ENCODE measurements at places on chromosomes 6 and 20.

DNA sequence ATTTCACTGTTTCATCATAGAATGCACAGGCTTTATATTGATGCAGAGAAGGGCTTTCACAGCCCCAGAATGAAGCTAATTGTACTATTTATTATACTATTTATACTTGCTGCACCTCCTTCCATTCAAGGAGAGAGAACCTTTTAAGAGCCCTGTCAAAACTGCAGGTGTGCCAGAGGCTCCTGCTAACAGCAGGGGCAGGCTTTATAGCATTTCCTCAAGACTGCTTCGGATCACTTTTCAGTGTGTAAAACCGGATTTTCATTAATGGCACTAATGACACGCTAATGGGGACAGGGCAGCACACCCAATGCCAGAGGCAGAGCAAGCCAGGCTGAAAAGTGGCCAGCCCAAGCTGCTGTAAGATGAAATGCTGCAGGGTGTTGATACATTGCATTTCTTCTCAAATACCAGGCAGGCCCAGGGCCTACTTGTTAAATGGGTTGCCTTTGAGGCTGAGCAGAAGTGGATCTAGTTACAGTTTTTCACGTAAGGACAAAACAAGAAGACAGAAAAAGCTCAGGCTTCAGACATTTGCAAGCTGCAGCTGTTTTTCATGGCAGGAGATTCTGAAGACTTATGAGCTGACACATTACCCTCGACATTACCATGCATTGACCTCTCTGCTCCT lies 487.7 kb upstream of the BTBD3 start:
- DNase-seq: no peak

DNA sequence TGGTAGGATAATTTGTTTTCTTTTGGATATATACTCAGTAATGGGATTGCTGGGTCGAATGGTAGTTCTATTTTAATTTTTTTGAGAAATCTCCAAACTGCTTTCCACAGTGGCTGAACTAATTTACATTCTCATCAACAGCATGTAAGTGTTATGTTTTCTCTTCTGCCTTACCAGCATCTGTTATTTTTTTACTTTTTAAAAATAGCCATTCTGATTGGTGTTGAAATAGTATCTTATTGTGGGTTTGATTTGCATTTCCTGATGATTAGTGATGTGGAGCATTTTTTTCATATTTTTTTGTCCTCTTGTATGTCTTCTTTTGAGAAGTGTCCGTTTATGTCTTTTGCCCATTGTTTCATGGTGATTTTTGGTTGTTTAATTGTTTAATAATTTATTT lies 11.9 kb downstream of the HINT3 start:
- DNase-seq: no peak

- DNase-seq: no peak
Observed at GRCh38 chr6:152922706-152923105, 60.1 kb downstream of the FBXO5 start.

GRCh38 chr6:41677124-41677921 lies 39.1 kb downstream of the MDFI start:
- DNase-seq: no peak

- peak; percentile 70 for DNase-seq
Observed at GRCh38 chr6:29631860-29632731, 887 bp downstream of the GABBR1 start.

DNA sequence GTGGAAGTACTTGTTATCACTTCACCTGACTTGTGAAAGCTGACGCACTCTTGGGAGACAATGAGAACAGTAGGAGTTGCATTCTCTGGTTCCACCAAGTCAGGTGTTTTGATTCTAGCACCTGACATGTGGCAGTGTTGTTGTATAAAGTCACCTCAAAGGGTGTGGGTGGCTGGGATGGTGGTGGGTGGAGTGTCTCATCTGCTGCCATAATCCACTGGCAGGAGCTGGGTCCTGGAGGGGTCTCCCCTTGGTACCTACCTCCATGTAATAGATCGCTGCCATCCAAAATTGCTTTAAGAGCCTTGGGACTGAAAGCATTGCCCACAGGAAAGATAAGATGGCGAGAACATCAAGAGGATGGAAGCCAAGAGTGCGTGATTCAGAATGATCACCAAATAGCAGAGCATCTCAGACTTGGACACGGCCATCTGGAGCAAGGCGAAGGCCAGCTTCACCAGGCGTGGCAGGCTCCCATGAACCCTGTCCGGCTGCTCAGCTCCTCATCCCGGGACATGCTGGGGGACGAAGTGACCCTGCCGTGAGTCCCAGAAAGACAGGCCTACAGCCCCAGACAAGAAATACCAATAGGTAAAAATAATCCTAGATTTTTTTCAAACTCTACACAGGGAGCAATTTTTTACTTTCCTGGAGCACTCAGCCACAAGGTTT lies 56.6 kb downstream of the NPEPL1 start:
- DNase-seq: no peak

DNA sequence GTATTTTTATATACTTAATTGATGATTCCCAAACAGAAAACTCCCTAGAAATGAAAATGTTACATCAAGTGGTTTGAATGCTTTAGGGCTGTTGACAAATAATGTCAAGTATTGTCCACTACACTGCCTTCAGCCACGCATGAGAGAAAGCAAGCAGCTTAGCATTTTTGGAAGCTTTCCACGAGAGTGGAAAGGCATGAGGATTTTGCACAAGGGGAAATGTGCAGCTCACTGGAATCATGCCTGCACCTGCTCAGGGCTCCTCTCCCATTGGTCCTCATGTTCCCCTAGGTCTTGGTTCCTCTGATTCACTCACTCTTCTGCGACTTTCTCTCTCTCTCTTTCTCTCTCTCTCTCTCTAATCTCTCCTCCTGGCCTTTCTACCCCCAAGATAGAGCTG lies 439.5 kb upstream of the CDH4 start:
- no peak for DNase-seq

DNA sequence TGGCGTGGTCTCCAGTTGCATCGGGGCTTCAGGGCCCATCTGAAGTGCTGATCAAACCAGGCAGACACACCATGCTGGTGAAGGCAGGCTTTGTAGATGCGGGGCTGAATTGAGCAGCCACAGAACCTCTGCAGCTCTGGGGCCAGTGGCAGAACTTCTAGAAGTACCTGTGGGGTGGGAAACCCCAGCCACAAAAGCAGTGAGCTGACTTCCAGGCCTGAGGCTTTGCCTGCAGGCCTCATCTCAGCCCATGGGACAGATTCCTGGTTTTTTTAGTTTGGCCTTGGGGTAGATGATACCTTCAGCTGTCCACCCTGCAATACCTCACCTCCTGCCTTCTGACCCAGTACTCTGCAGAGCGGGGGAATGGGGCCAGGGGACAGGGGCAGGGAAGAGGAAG lies 14.1 kb downstream of the C20orf173 start:
- no peak for DNase-seq

DNA sequence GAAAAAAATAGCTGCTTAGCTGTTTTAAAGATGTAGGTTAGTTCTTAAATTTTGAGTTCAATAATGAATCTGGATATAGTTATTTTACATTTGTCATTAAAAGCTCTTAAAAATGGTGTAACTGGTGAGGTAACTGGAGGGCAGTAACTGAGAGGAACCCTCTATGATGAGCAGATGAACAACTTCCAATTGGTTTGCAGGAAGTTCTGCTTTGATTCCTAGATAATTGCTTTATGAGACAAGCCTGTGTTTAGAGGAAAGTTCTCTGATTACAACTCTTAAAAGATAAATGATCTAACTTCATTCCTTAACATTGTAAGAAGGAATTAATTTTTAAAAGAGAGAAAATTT lies 8.5 kb downstream of the MYLIP start:
- DNase-seq: no peak

DNA sequence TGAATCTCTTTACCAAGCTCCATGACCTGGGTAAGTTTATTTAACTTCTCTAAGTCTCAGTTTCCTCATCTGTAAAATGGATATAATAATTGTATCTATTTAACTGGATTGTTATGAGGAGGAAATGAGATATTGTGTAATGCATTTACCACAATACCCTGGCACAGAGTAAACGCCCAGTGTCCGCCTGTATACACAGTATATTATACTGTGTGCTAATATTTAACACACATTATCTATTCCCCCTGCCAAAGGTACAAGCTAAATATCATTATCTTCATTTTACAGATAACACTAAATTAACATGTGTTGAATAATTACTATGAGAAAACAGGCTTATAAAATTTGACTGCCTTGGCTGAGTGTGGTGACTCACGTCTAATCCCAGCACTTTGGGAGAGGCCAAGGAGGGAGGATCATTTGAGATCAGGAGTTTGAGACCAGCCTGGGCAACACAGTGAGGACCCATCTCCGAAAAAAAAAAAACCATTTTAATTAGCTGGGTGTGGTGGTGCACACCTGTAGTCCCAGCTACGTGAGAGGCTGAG lies 38.7 kb upstream of the TNFRSF21 start:
- DNase-seq: no peak

- DNase-seq: no peak
Observed at GRCh38 chr6:116557893-116558292, 4.3 kb downstream of the CALHM4 start.

GRCh38 chr6:158972241-158973233 lies 27.5 kb downstream of the RSPH3 start:
- peak; percentile 50 for DNase-seq

GRCh38 chr6:18343741-18344140 lies 43.4 kb upstream of the RNF144B start:
- DNase-seq: no peak

GRCh38 chr6:37777272-37777834 lies 42.2 kb upstream of the ZFAND3 start:
- DNase-seq: peak; percentile 45

DNA sequence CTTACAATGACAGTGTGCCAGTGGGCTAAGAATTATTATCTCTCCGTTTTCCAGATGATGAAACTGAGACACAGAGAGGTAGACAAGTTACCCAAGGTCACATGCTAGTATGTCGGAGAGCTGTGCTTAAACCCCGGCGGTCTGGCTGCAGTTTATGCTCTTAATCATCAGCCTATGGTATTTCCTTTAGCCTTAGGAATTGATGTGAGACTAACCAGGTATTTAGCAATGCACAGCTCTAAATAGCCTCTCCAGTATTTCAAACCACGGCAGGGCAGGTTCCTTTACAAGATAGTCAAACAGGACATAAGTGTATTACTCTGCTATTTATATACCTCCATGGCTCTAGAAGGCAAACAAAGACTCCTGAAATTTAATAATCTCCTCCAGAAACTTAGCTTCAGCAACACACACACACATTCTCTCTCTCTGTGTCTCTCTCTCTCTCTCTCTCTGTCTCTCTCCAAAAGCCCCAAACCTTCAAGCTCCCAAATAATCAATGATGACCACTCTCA lies 142.0 kb upstream of the ZNF217 start:
- no peak for DNase-seq

- no peak for DNase-seq
Observed at GRCh38 chr6:142242269-142242668, 59.5 kb upstream of the ADGRG6 start.

GRCh38 chr6:4412488-4412887 lies 277.1 kb upstream of the ECI2 start:
- no peak for DNase-seq

DNA sequence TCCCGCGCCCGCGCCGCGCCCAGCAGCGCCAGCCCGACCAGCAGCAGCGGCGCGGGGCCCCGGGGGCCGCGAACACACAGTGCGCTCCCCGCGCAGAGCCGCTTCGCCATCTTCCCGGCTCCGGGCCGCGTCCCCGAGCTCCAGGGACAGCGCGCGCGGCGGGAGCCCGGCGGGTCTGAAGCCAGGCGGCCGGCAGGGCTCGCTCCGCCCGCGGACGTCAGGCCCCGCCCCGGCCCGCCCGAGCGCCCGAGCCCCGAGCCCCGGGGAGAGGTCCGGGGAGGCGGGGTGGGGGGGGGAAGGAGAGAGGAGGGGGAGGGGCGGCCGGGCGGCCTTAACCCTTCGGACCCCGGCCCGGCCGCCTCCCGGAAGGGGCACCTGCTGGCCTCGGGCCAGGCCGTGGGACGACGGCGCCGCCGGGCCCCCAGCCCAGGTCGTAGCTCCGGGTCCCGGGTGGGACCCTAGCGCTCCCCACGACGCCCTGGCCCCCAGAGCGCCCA lies at the start of gene LAMA5:
Gene LAMA5 (minus strand): TSS at position 177 of the 497 bp plus-strand sequence. CDS start 67 bp downstream, at position 110.
- DNase-seq: peak; percentile 59

DNA sequence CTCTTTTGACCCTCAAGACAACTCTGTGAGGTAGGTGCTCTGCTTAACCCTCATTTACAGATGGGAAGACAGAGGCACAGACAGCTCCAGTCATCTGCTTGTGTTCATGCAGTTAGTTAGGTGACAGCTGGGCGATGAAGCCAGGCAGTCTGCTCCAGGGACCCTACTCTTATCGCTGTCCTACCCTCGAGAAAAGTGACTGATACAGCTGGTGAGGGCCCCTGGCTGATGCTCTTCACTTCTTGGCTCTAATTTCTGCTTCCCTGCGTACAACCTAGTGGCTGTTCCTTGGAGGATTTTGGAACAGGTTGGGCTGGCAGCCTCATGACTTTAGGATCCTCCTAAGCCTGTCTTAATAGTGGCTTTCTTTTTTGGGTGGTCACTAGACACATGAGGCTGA lies 9.1 kb upstream of the TJAP1 start:
- DNase-seq: no peak

GRCh38 chr20:37764333-37764935 lies 70.6 kb downstream of the CTNNBL1 start:
- no peak for DNase-seq

DNA sequence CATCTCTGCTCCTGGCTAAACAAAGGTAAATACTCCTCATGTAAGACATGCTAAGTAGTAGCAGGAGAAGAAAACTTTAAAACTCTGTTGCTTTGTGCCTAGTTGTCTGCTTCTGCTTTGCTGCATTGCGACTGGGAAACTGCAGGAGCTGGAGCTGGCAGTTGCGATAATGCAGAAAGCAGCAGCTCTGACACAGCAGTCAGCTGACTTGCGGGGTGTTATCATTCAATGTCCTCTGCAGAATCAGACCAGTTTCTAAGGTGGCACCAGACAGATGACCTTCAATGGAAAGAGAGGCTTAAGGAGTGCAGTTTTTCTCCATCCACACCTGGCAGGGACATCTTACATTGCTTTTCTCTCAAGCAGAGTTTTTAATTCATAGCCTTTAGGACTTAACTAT lies 69.9 kb upstream of the SOX4 start:
- DNase-seq: peak; percentile 29

DNA sequence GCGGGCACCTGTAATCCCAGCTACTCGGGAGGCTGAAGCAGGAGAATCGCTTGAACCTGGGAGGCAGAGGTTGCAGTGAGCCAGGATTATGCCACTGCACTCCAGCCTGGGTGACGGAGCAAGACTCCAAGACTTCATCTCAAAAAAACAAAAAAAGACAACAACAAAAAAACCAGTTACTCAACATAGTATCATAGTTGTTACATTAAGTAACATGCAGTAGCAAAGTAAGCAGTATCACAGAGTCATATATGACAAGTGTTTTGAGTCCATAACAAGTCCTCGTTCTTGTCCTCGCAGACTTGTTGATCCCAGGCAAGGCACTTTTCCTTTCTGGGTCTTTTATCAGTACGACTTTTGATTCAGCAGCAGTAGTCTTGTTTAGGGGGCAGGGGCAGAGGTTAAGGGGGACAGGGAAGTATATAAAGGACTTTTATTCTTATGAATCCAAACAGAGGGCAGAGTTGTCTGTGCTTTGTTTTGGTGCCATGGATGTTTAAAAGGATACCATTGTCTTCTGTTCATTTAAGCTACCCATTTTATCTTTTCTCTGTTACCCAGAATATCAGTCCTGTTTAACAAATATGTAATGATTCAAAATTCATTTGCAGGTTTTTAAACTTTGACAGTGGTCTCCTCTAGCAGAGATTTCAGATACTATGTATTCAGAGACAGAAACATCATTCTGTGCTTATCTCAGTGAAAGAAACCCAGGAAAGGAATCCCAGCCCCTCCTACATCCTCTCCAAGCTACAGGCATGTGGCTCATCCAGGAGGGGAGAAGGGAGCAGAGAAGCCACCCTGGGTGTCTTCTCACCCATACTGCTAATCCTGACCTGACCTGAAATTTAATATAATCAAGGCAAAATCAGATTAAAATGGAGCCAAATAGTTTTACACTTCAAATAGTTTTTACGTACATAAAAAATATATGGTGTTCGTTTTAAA lies 137.9 kb upstream of the EDN1 start:
- DNase-seq: no peak
